T-helper 2 cell (primary cell): ENCODE measurements at places on chromosomes 5 and 9.
A peak's percentile ranks its signal among the peaks of the same experiment; 100 is the strongest.

GRCh38 chr5:16271851-16272250, 92.3 kb upstream of the MARCHF11 start:
- no peak for DNase-seq

DNA sequence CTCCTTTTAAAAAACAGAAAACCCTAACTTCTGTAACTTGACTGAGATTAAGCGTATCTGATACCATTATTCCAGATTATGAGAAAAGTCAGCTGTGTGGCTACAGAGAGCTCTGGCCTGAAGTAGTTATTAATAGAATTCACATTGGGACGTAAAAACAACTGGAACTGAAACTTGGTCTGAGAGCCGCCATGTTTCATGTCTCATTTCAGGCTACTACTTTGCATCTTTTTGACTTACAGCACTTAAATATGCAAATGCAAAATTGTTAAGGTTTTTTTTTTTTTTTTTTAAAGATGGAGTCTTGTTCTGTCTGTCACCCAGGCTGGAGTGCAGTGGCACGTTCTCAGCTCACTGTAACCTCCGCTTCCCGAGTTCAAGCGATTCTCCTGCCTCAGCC, 25.2 kb downstream of the MAP3K1 start:
- no peak for DNase-seq

DNA sequence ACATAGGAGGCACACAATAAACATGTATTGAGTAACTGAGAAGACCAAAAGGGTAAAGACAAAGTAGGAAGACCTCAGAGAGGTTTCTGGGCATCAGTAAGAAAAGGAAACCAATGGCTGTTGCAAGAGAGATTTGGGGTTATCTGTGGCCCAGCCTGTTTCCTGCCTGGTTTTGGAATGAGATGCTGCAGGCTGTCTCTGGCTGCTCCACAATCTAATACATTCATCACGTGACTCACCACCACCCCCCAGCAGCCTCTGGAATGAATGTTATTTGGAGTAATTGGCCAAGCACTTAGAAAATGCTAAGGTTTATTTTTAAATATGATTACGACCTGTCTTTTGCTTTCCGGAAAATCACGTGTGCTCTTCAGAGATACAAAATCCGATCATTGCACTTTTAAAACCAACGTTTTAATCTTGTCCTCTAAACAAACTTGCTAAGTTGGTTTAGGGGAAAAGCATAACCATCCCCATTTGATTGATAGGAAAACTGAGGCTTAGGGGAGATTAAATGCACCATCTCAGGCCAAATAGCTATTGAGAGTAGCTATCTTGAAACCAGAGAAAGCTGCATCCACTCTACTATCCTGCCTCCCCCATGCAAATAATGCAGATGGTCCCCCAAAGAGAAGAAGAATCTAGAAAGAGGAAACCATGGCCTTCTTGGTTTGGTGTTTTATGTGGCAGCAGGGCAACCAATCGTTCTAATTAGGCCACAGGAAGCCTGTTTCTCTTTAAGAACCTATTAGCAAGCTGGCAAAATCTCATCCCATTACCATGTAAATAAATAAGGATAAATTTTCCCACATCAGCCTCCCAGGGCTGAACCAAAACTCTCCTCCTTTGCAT, 151.8 kb upstream of the ADRA1B start:
- no peak for DNase-seq

DNA sequence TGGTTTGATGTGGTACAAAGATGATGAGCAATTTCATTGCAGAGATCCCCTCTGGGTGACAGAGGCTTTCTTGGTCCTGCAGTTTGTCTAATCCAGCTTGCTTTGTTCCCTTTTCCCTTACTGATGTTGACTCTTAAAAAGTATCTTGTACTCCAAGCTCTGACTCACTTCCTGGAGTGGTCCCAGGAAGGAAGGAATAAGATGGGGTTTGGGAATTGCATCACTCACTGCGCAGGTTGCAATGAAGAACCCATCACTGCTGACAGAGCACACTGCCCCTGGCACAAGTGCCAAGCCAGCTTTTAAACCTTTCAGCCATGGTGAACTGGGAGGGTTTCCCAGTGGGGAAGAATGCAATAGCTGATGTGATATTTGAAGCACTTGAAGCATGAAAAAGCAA, 662.2 kb upstream of the CTNND2 start:
- no peak for DNase-seq

DNA sequence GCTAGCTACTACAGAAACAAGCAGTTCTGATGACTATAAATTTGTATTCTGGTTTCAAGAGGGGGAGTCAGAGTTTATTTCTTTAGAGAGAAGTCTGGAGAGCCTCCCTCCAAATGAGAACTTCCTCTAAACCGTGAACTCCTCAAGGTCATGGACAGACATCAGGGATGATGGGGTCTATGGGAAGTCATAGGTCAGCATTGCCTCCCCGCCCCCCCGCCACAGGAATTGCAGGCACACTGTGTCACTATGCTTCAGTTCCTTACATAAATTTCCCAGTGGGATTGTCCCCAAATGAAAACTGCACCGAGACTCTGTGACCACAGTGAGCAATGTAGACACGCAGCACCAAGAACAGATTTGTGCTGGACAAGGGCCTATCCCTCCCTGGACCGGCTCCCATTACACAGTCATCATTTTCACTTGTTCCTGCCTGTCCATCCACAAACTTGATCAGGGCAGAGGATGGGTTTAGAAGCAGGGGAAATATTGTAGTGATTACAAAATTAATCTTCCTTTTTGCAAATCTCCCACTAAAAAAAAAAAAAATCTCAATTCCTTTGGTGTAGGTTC, 300.3 kb downstream of the EFNA5 start:
- no peak for DNase-seq

GRCh38 chr9:110579034-110579861, at the start of gene SVEP1:
SVEP1 (minus strand) TSS chr9:110579741; CDS start chr9:110579543, 198 bp downstream.
- no peak for DNase-seq

DNA sequence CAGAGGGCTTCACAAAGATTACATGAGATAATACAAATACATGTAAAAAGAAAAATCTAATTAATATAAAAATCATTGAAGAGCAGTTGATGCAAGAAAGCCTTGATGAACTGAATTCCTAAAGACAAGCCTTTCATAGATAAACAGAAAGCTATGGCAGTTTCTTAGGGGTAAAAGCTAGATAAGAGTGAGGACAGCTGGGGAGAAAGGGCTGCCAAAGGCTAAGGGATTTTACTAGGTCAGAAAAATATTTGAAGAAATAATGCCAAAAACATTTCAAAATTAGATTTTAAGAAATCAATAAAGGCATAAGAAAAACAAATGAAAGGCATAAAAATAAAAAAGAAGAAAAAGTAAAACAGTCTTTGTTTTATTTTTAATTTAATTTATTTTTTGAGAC, 107.9 kb upstream of the ZNF366 start:
- no peak for DNase-seq

DNA sequence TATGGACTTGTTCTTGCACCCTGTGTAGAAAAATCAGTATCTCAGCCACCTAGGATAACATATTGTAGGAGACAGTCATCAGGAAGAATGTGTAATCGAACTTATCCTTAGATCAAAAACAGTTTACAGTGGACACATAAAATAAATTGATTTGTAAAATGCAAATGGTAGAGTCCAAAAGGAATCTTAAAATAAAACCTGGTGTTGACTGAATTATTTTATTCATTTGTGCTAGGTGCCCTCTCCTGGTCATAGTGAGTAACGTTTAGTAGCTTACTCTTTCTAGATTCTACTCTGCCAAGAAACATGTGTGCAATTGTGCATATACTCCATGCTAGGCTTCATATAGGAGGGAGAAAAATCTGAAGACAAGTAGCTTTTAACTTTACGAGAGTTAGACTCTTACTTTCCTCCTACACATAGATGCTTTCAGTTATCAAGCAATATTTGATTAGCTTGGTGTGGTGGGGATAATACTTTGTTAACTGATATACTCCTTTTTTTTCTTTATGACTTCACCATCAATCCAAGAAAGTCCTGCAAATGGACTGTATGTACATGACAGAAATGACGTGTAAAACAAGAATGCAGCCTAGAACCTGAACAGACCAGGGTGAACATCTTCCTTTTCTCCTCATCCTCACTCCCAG, 23.7 kb upstream of the LOX start:
- DNase-seq: peak; percentile 22

- no peak for DNase-seq
These were observed 7.5 kb downstream of the ADAMTS13 start for GRCh38 chr9:133429641-133430161.

GRCh38 chr5:40572937-40573336, 106.8 kb upstream of the PTGER4 start:
- no peak for DNase-seq

DNA sequence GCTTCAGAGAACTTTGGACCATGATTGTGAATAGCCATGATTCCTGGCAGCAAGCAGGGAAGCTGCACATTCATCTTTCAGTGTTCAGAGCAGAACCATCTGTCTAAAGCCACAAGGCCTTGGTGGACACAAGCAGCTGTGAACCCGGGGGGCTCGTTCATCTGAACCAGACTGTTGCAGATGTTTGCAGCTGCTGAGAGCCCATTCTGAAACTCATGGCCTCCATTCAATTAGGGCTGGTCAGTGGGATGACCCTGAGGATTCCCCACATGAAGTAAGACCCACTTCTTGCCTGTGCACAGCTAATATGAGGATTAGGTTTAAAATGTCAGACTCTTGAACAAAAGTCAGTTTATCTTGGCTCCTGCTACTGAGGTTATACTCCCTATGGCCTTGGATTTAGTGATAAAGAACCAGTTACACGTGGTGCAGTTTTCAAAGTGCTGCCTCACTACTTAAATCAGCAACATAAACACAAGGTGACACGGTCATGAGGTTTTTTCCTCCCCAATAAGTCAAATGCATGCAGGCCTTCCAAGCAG, 109.8 kb upstream of the IFNK start:
- DNase-seq: no peak

DNA sequence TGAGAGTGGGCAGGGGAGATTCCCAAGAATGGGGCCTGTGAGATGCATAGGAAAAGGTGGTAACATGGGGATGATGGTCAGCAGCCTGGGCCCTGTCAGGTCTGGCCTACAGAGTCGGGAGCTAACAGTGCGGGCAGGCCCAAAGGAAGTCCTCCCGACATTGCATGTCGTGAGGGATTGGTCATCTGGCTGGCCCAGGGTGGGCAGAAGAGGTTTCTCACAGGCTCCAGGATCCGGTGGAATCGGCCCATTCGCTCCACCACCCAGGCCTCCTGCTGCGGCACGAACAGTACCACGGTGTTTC, 514 bp downstream of the STOML2 start:
- DNase-seq: no peak

DNA sequence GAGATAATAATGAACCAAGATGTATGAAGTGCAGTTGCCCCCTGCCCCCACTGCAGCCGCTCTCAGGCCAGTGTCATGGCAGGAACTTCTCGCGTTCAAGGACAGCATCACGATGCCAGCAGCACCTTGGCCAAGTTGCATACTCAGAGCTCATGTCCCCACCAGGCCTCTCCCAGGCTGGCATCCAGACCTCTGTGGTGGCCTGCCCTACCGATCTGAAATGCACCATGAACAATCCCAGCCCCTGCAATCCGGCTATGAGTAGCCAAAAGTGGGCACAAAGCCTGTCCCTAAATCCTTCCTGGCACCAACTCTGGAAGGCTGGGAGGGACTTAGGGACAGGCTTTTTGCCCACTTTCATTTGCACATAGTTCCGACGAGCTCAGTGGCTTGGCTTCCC, 140.9 kb downstream of the PAX5 start:
- DNase-seq: no peak

DNA sequence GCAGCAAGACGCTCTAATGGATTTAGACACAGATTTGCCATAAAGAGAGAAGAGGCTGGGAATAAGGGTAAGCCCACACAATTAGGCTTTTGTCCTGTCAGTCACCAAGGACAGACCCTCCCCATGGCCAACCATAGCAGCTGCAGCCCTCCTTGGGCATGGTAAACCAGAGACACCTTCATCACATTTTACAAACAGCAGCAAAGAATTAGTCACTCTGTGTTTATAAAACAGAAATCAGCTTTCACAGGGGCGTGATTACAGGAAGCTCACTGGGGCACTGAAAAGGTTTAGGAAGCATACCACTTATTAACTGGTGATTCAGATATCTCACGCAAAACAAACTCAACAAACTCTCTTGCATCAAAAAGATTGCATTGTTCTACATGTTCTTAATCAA, 37.3 kb upstream of the ZNF622 start:
- DNase-seq: no peak

GRCh38 chr5:161077936-161078545, 226.0 kb upstream of the ATP10B start:
- DNase-seq: no peak
